HTR-8/SVneo (cell line): ENCODE measurements at places on chromosomes 5 and 9.

DNA sequence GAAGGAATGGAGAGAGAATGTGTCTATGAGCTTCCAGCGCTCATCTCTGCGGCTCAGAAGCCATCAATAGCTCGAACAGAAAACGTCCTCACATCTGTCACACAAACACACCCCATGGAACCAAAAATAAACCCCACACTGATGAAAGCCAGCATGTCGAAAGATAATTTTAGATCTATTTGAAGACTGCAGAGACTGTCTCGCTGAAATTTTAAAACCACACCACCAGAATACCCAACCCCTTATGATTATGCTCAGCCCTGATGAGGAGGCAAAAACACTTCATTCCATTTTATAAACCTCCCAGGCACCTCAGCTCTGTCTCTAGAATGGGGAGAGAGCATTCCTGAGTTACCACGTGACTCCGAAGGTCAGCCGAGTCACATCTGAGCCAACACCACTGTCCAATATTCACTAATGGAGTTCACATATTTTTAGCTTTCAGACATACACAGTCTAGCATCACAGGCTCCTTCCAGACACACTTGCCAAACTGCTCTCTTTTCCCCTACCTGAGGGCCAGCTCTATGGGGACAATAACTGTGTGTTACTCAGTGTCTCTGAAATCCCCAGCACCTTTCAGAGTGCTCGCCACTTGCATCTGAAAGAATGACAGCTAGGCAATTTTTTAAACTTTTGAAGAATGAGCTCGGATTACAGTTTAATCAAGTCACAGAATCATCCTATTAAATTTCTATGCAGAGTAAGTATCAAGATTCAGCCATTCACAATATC is 63.2 kb downstream of the SERINC5 start:
- DNase-seq, result no peak

GRCh38 chr5:121741156-121741555 is 110.5 kb upstream of the FTMT start:
- DNase-seq, result no peak

DNA sequence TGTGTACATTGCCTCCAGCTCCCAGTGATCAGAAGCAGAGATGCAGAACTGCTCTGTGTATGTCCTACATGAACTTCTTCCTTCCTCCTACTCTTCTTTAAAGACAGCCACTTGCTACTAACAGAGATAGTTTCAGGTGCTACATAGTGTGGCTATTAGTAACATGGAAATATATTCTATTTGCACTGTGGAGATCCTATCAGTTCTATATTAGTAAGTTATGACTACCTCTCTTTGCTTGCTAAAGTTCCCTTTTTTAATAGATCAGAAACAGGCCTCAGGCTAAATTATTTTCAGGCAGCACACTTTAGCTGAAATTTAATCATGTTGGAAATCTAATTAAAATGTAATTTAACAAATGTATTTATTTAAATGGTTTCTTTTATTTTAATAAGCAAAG is 64.4 kb upstream of the TNFSF8 start:
- no peak for DNase-seq

GRCh38 chr9:88974641-88975040 is 16.6 kb upstream of the S1PR3 start:
- no peak for DNase-seq

- DNase-seq, result no peak
These were observed 500.6 kb downstream of the EBF1 start for GRCh38 chr5:158599157-158599556.

- no peak for DNase-seq
These were observed 120.1 kb upstream of the TSLP start for GRCh38 chr5:110951373-110951791.

DNA sequence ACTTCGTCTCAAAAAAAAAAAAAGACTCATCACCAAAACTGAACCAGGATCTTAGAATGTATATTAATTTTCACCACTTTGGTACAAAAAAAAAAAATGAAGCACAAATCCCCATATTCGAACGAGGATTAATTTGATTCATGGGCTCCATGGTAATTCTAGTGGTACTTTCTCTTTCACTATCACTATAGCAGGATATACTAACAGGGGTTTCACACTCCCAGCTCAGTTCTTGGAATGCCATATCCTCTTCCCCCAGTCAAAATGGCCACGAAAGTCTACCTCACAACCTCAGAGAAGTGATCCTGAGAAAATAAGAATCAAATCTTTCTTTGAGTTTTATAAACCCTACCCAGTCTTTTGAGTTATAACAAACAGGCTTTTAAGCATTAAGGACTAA is 235.7 kb downstream of the FBXL17 start:
- no peak for DNase-seq

DNA sequence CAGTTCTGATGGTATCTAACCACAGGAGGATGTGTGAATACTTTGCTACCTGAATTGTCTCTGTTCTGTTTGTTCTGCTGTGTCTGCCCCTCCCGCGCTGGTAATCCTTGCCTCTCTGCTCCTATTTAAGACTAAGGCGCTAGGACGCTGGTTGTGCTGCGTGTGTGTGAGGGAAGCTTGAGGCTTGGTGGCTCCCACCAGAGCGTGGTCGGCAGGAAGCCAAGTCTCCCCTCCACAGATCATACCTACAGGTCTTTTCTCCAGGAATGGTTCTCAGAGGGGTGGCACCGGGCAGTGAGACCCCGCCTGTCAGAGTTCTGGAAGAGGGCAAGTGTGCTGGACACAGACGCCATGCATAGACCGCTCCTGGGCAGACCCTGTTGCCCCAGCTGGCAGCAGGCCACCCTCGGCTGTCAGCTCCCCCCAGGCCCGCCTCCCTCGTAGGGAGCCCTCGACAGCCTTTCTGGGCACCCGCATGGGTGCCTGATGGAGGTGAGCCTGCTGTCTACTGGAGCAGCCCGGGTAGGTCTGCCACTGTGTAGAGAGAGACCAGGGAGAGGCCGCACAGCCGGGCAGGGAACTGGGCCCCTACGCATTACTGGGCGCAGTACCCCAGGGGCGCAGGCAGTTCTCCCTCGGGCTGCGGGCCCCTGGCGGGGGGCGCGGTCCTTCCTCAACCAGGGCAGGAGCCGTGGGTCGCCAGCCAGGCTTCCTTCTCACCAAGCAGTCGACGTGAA is 53.4 kb upstream of the ROR2 start:
- DNase-seq, result no peak

DNA sequence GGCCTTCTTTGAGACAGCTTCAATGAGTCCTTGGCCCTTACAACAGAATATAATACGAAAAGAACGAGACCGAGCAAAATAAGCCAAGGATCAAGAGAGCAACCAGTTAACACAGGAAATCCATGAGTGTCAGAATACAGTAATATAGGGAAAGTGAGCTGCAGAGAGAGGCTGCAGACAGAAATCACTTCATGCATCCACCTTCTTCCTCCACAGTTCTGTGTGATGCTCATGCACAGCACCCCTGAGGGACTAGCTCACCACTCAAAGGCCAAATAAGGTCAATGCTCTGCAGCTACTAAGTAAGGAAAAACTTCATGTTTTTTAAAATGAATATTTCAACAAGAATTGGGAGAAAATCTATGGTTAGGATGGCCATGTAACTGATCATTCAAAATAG is 257.1 kb downstream of the MCTP1 start:
- no peak for DNase-seq

GRCh38 chr5:59126016-59126707 is 543.3 kb downstream of the RAB3C start:
- DNase-seq, result no peak

GRCh38 chr5:177426566-177427210 is at the start of gene GRK6:
Gene GRK6 (plus strand): TSS chr5:177426676. CDS start chr5:177426846, 170 bp downstream.
- peak; percentile 47 for DNase-seq

GRCh38 chr9:83523684-83524083 is 14.5 kb downstream of the FRMD3 start:
- no peak for DNase-seq

DNA sequence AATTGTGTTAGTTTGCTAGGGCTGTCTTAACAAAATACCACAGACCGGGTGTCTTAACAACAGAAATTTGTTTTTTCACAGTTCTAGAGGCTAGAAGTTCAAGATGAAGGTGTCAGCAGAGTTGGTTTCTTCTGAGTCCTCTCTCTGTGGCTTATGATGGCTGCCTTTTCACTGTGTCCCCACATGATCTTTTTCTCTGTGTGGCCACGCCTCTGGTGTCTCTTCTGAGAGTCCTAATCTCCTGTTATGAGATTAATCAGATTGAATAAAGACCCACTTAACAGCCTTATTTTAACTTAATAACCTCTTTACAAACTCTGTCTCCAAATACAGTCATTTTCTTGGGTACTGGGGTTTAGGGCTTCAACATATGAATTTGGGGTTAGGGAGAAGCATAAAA is 561.1 kb downstream of the NR2F1-AS1 start:
- no peak for DNase-seq

DNA sequence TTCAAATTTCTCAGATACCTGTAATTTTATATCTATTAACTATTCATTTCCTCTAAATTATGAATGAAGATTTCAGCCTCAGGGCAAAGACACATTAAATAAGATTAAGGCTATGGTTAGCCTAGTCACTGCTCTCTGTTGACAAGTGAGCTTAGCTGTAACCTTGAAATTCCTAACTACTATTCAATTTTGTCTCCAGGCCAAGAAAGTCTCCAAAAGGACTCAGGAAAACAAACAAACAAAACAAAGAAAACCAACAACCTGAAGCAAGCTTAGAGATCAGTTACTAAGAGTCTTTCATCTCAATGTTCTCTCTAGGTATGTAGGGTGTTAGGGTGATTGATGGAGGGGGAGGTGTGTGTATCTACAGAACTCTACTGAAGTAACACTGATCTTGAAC is 9.6 kb upstream of the CTNNAL1 start:
- no peak for DNase-seq

GRCh38 chr9:107020040-107020530 is 157.1 kb downstream of the ZNF462 start:
- DNase-seq, result peak; percentile 11

DNA sequence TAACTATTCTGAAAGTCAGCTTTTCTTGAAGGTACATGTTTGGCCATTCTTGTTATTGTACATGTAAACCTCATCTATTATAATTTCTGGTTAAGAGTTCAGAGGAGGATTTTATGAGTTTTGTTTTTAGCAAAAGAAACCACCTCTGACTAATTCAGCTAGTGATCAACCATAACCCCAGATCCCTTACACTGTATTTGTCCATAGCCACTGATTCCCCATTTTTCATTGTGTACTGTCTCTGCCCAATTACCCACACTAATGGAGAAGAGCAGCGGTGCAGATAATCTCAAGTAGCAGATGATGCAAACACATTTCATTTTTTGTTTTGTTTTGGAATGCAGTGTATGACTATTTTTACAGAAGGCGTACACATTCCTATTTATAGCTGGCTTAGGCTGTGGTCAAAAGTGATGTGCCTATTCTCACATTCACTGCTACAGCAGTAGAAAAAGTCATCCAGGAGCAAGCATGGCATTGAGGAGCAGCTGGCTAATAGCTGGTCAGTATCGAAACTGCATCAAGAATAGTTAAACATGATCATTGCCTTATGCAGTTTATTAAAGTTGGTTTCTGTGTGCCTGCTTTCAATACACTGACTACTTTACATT is 988.3 kb downstream of the DTWD2 start:
- DNase-seq, result no peak

- no peak for DNase-seq
These were observed 48.1 kb upstream of the SPTLC1 start for GRCh38 chr9:92163276-92163675.

DNA sequence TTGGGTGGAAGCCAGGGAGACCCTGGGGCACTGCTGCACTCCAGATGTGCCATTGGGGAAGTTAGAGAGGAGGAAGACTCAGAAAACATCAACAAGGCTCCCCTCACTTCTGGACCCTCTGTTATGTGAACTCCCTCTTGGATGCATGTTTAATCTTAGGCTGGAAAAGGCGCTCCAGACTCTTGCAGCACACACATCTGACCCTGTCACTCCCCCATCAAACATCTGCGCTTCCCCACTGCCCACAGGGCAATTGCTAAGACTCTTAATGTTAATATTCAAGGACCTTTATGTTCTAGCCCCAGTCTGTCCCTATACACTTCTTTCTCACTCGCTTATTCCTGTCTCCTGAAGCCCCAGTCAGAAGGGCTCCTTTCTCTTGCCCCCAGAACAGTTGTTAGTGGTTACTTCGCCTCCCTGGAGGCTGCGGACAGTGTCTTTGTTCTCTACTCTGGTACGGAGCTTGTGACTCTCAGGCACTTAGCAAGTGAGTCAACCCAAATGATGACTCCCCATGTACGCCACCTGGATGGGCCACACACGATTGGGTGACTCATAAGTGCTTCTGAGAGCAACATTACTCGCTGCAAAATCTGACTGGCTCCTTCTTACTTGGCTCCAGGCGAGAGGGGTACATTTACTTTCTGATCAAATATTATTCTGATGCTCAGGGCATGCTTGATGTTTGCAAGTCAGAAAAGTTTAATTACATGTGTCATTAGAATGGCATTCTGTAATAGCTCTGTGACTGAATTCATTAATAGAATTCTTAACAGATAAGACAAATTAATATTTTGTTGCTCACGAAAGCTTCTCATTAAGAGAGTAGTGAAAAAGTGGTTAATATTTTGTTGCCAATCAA is 193.6 kb downstream of the HSPA4 start:
- DNase-seq, result peak; percentile 86

- peak; percentile 56 for DNase-seq
These were observed 704 bp downstream of the SUSD1 start for GRCh38 chr9:112174222-112174964.

DNA sequence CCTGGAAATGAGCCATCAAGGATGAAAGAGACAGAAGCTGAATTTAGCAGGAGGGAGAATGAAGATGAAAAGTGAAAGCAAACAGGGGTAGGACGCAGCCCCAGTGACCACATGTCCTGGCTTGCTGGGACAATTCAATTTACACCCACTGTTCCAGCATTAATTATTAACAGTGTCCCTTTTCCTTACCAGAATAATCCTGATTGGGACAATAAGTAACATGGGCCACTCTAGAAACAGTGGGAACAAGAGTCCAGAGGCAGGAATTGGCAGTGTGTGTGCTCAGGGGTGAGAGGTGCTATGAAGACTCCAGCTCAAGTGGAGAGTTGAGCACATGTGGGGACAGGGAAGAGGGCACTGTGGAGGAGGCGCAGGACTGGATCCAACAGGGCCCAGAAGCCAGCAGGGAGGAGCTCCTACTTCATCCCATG is 147.1 kb downstream of the C5orf15 start:
- no peak for DNase-seq

- no peak for DNase-seq
These were observed 331.3 kb upstream of the SEMA6A start for GRCh38 chr5:116905885-116906284.

- DNase-seq, result no peak
These were observed 41.6 kb upstream of the POU5F2 start for GRCh38 chr5:93782978-93783377.
